ENCODE measurements at places on chromosomes 2 and 18.

DNA sequence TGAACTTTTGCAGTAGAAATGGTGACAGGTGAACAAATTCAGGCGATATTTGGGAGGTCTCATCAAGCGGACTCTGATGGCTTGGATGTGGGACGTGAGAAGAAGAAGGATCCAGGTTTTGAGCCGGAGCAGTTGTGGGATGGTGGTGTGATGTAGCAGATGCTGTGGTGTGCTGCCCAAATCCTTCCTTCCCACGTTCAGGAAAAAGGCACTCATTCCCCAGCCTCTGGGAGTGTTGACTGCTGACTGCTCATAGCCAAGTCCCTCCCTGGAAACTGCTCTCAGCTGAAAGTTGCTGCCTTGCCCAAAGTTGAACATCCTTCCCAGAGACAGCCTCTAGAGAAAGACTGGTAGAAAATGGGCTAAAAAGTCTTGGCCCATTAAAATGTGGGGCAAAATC lies 890.3 kb upstream of the ACVR2A start:
- no peak for DNase-seq

GRCh38 chr18:46510386-46510785 lies 146.6 kb downstream of the LOXHD1 start:
- DNase-seq, result no peak

- DNase-seq, result no peak
Observed at GRCh38 chr18:11992096-11992790, 10.9 kb downstream of the IMPA2 start.

- DNase-seq, result peak; percentile 27
Observed at GRCh38 chr2:160533482-160533881, 39.9 kb upstream of the RBMS1 start.

DNA sequence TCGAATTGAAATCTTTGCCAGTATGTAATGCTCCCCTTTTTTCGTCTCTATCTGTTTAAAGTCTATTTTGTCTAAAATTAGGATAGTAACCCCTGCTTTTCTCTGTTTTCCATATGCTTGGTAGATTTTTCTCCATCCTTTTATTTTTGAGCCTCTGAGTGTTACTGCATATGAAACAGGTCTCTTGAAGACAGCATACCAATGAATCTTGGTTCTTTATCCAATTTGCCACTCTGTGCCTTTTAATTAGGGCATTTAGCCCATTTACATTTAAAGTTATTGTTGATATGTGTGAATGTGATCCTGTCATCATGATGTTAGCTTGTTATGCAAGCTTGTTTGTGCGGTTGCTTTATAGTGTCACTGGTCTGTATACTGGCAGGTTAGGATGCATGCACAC lies 490.8 kb upstream of the VWC2L start:
- DNase-seq, result no peak

DNA sequence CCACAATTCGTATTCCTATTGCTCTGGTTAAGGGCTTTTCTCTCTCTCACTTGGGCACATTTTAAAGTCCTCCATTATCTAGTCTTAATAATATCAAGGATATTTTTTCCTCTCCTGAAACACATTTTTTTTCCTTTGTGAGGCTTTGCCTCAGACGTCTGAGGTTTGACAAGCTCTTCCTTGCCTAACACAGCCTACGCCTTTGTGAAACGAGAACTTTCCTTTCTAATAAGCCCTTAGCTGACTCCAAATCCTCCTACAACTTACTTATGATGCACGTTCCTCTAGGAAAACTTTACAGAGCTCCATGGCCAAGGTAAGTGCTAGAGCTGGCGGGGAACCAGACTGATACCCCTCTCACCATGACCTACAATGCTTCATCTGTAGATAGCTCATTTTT lies 841.5 kb downstream of the SOCS6 start:
- no peak for DNase-seq

DNA sequence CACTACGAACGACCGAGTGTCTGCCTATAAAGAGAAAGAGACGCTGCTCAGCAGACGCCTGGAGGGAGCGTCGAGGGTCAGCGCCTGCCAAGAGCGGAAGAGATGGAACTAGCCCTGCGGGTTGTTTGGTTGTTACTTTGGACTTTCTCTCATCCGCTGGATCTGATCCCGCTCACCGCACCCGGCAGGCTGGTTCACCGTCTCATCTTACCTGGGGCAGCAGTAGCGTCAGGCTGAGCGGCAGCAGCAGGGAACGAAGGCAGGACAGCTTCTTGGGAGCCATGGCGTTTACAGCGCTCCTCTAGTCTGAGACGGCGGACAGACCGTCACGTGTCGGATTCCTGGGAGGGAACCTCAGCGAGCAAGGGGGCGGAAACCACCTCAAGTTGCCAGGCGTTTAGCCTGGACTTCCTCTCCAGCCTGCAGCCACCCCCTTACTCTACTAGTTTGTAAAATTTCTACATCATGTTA lies 1.9 kb downstream of the GLB1L start:
- DNase-seq, result peak; percentile 51

DNA sequence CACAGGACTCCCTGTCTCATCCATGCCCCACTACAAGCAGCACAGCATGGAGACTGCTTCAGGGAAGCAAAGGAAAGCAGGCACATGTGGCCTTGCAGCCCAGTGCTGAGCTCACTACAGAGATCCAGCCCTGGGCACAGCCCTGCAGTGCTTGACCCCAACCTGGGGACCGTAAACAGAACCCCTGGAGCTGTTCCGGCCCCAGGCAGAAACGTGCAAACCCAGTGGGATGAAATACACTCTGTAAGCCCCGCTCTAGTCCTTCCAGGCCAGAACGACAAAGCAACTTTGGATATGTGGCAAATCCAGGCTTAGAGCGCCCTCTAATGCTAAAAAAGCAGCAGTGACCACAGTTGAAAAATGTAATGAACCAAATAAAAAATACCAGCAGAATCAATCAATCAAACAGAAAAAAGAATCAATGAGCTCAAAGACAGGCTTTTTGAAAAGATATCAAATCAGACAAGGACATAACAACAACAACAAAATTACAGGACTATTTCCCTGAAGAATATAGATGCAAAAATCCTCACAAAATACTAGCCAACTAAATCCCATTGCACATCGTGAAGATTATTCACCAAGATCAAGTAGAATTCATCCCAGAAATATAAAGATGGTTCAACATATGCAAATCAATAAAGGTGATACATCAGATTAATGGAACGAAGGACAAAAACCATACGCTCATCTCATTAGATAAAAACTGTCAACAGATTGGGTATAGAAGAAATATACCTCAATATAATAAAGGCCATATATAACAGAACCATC lies 45.6 kb downstream of the ZNF519 start:
- DNase-seq, result peak; percentile 69

DNA sequence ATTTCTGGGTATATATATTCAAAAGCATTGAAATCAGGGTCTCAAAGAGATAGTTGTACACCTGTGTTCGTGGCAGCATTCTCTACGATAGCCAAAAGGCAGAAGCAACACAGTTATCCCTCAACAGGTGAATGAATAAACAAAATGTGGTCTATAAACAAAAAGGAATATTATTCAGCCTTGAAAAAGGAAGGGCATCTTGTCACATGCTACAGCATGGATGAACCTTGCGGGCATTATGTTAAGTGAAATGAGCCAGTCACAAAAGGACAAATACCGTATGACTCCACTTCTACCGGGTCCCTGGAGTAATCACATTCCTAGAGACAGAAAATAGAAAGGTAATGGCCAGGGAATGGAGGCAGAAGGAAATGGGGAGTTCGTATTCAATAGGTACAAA lies 228.8 kb downstream of the SH3BP4 start:
- DNase-seq, result no peak

- peak; percentile 88 for DNase-seq
Observed at GRCh38 chr18:48544661-48545415, 6.0 kb downstream of the CTIF start.

- peak; percentile 83 for DNase-seq
Observed at GRCh38 chr2:153477636-153478288, 800 bp downstream of the RPRM start.

- DNase-seq, result no peak
Observed at GRCh38 chr2:43848214-43848613, 9.4 kb downstream of the ABCG8 start.

- peak; percentile 69 for DNase-seq
Observed at GRCh38 chr18:44771956-44772917, 91.5 kb downstream of the SETBP1 start.

- DNase-seq, result no peak
Observed at GRCh38 chr2:85516653-85517389, 22.1 kb upstream of the MAT2A start.

GRCh38 chr2:57453945-57454344 lies 592.7 kb upstream of the VRK2 start:
- DNase-seq, result no peak

DNA sequence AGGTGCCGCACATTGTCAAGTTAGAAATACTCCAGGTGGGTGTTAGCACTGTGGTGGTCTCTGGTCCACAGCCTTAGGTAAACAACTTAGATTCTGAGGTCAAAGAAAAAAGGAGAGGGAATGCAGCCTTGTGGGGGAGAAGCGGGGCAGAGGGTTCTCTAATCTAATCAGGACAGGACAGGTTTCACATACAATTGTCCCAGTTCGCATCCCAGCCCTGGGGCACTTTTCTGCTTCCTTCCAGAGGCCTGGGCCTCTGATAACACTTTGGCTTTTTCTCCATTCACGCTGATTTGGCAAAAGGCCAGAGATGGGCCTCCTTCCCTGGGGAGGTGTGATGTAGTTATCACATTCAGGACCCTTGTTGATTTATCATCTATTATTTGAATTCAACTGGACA lies 32.5 kb downstream of the SLC1A4 start:
- DNase-seq, result peak; percentile 77

GRCh38 chr2:207448006-207448405 lies 81.8 kb upstream of the CREB1 start:
- DNase-seq, result no peak

DNA sequence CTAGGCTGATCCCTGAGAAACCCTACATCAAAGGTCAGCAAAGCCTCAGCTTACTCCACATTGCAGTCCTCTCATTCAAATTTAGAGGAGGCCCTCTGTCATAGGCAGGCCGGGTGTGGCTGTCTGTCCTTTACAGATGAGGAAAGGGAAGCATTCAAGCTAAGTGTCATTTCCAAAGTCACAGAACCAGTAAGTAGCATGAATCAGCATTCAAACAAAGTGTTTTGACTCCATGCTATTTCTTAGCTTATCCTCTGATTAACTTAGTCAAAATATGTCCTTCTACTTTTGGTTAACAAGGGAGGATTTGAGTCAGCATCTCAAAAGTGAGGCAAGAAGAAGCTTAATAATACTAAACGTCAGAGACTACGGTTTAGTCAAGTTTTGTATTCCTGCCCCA lies 409.0 kb upstream of the POU3F3 start:
- no peak for DNase-seq

- no peak for DNase-seq
Observed at GRCh38 chr2:60459851-60460250, 93.6 kb downstream of the BCL11A start.

DNA sequence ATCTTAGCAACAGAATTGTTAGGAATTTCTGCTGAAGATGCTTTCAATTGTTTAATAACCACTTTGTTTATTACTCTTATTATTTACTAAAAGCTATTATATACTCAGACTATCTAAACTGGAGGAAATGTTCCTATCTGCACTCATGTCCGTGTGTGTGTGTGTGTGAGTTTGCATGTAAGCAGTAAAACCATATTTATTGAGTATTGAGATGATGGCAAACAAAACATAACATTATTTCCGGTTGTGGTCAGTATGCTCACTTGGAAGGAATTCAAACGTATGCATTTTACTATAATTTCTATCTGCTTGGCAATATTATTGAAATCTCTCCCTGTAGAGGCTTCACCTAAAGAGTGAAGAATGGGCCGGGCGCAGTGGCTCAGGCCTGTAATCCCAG lies 43.0 kb upstream of the ZNF804A start:
- DNase-seq, result no peak

- DNase-seq, result peak; percentile 73
Observed at GRCh38 chr2:37982147-37982582, 57.1 kb downstream of the RMDN2 start.

GRCh38 chr18:49968644-49969309 lies 155.4 kb upstream of the ACAA2 start:
- no peak for DNase-seq

DNA sequence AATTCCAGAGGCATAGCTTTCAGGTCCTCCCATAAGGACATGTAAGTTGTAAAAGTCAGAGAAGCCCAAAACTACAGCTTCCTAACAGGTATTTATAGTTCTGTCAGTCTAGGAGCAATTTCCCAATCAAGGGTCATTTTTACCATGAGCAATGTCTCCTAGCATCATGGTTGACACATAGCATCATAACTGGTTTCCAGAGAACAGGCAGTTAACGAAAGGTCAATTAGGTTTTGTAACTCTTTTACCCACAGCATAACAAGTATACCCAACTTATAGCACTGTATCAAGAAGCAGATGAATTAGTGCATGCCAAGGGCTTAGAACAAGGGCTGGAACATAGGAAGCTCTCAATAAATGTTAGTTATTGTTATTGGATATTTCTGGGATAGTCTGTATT lies 110.1 kb downstream of the MREG start:
- DNase-seq, result no peak

GRCh38 chr2:112712903-112713584 lies 7.8 kb upstream of the NT5DC4 start:
- no peak for DNase-seq

- DNase-seq, result no peak
Observed at GRCh38 chr2:160576054-160576499, 82.5 kb upstream of the RBMS1 start.

GRCh38 chr2:72263043-72263775 lies 115.5 kb upstream of the CYP26B1 start:
- no peak for DNase-seq

- no peak for DNase-seq
Observed at GRCh38 chr18:50956116-50956515, 11.7 kb upstream of the ELAC1 start.

GRCh38 chr2:195382186-195382585 lies 274.8 kb upstream of the SLC39A10 start:
- no peak for DNase-seq

DNA sequence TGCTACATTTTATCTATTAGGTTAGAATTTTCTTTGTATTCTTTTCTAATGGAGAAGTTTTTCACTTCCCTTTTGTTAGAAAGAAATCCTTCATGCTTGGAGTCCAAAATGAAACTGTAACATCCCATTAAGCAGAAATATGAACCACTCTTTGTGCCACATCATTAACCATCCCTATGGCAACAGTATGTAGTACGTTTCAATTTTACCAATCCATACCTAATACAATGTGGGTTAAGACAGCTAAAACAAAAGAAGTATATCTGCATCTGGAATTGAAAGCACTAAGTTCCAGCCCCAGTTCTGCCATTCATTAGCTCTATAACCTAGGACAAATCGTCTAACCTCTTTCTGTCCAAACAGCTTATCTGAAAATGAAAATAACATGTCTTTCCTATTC lies 409.2 kb upstream of the SPHKAP start:
- no peak for DNase-seq

GRCh38 chr2:72150157-72150860 lies 2.6 kb upstream of the CYP26B1 start:
- peak; percentile 89 for DNase-seq

GRCh38 chr2:3535794-3536681 lies 16.7 kb upstream of the ADI1 start:
- peak; percentile 84 for DNase-seq

DNA sequence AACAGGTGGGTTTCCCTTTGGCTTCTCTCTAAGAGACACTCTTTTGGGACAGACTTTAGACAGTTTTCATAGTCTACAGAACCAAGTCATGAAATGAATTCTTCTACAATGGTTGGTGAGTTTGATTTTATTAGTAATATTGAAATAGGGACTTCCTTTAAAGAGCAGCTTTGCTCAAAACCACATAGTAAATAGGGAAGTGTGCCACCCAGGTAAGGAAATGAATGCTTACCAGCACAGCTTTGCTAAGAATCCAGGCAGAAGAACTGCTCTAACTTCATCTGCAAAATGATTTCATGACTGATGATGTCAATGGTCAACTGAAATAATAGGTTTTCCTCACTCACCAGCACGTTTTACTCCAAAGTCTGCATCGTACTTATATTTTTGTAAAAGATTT lies 89.2 kb downstream of the NYAP2 start:
- no peak for DNase-seq
